Stimulated activated CD8-positive, alpha-beta memory T cell treated with anti-CD3 and anti-CD28 coated beads, Interleukin-4, amount 100 ng/mL, for 1 hour (primary cell): ENCODE measurements at places on chromosomes 1 and 21.

- DNase-seq, result no peak
Measured at GRCh38 chr1:208279826-208280588, 35.8 kb upstream of the PLXNA2 start.

DNA sequence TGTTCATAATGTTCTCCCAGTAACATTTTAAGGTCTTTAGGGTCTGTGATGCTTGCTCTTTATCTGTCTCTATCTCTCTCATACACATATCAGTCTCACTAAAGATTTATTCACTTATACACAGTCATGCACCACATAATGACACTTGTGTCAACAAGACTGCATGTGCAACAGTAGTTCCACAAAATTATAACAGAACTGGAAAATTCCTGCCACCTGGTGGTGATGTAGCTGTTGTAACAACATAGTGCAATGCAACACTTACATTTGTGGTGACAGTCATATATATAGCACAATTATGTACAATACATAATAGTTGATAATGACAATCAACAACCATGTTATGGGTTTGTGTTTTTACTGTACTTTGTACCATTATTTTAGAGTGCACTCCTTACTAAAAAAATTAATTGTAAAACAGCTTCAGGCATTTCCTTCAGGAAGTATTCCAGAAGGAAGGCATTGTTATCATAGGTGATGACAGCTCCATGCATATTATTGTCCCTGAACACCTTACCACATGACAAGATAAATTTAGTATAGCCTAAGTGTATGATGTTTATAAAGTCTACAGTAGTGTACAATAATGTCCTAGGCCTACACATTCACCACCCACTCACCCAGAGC, 8.1 kb downstream of the TDRD5 start:
- DNase-seq, result no peak

GRCh38 chr1:57198912-57199311, 224.9 kb downstream of the DAB1 start:
- no peak for DNase-seq

GRCh38 chr1:204647114-204647804, 38.3 kb downstream of the LRRN2 start:
- no peak for DNase-seq

DNA sequence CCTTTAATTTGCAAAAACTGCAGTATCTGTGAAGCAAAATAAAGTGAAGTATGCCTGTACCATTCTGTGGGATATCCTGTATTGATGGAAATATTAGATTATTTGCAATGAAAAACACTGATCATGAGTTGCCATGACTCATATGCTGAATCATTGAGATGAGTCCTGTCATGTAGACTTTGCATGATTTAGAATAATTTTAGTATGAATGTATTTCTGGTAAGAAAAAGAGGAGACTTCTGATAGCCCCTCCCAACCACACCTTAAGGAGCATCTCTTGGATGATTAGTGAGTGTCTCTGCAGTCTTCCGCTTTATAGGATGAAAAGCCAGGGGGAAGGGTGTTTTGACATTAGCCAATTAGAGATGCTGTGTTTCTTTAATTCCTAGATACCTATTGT, 55.2 kb upstream of the PTGS2 start:
- DNase-seq, result no peak

- DNase-seq, result no peak
Measured at GRCh38 chr1:119000371-119001180, 12.4 kb upstream of the TBX15 start.

DNA sequence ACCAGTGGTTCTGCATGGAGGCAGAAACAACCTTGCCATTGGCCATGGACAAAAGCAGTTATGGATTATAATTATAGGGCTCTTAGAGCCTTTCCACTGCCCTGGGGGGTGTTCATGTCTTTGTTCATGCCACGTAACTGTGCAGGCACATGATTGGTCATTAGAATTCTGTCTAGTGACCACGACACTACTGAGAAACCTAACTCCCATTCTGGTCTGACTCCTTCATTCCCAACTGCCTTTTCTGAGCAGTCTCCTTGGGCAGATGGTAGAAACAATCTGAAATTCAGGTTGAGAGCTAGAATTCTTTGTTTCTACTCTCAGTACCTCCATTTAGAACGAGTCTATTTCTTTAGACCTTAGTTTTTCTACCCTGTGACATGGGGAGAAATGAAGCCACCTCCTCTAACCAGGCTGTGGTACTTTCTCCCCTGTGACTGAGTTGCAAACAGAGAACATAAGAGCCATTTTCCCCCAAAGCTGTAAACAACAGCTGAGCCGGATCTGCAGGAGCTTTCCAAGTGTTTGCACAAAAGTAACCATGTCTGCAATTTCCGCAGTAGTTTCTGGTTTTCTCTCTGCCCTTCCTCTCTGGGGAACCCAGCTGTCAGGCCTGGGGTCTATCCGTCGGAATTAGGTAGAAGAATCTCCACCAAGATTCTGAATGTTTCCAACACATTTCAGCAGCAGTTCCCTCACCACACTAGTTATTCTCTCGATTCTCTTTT, 37.7 kb upstream of the IPO9 start:
- DNase-seq, result no peak

DNA sequence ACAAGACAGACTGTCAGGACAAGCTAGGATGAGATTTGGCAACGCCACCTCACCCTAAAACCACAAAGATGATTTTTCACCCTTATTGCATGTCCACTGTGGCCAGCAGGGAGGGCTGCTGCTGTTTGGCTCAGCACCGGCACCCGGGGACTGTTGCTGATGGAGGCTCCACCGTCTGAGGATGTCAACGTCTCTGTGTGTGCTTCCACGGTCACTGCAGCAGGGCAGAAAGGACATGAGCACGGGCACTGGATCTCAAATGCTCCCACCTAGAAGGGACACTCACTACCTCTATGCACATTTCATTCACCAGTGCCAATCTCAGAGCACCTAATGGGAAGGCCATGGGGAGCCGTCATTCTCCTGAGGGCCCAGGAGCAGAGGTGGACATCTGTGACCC, 599.6 kb downstream of the PTPRU start:
- DNase-seq, result no peak

DNA sequence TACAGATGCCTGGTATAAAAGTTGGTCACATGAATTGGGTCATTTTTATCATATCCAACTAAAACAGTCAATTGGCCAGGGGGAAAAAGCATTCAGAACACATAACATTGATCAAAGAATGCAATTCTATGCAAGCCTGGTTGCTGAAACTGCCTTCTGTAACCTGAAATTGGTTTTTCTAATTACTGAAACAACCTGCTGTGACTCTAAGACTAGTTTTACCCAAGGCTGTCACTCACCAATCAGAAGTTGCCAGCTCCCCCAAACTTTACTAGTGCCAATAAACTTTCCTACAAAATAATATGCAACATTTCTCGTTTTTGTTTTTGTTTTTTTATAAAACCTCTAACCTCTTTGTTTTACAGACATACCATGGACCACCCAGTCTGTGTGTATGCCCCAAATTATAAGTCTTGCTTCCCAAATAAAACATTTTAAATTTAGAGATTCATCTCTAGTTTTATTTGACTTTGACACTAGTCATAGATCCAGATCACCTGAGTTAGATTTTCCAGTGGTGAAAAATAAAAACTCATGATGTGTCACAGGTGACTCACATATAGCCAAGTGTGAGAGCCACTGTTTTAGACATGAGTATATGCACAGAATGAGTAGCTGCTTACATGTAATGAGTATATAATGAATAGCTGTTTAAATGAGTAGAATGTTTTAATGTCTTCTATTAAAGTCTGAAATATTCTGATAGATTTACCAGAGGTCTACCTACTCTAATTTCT, 64.2 kb upstream of the CR2 start:
- DNase-seq, result no peak

GRCh38 chr1:230456478-230456877, 30.3 kb upstream of the PGBD5 start:
- DNase-seq, result no peak

- DNase-seq, result no peak
Measured at GRCh38 chr21:40540216-40540615, 306.7 kb downstream of the DSCAM start.

- DNase-seq, result no peak
Measured at GRCh38 chr1:90175490-90176167, 180.7 kb downstream of the ZNF326 start.

GRCh38 chr1:8408151-8408839, 90.4 kb downstream of the SLC45A1 start:
- no peak for DNase-seq

GRCh38 chr1:172585348-172585747, 52.4 kb downstream of the SUCO start:
- no peak for DNase-seq

- DNase-seq, result no peak
Measured at GRCh38 chr1:210417881-210418280, 89.2 kb downstream of the HHAT start.

- DNase-seq, result no peak
Measured at GRCh38 chr1:244376126-244376525, 75.6 kb downstream of the ADSS2 start.

DNA sequence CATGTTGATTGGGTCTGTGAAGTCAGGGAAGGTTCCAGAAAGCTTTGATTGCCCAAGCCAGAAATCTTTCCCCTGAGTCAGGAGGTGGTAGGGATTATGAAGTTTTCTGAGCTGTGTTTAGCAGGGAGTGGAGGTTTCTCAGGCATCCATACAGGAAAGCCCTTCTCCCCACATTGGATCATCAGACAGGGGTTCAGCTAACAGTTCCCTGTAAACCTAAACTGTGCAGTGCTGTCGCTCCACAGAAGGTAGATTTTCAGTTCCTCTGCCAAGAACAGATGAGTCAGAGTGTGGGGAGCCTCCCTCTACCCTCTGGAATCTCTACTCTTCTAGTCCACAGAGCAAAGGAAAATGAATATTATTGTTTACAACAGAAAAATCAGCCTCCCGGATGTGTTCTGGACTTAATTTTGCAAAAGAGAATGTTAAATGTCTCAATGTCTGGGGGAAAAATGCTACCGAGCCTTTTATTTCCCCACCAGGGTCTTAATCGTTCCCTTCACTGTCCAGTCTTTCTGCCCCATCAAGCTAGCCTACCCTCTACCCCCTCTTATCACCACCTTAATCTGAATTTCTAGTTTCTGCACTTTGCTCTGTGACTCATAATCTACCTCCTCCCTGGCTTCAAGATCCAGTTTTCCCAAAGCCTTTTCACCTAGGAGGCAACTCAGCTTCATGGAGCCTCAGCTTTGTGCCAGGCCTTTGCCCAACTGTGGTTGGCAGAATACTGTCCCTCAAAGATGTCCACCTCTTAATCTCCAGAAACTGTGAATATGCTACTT, 355.6 kb downstream of the PRDM2 start:
- DNase-seq, result no peak

GRCh38 chr1:106457368-106457767, 599.1 kb upstream of the PRMT6 start:
- no peak for DNase-seq

DNA sequence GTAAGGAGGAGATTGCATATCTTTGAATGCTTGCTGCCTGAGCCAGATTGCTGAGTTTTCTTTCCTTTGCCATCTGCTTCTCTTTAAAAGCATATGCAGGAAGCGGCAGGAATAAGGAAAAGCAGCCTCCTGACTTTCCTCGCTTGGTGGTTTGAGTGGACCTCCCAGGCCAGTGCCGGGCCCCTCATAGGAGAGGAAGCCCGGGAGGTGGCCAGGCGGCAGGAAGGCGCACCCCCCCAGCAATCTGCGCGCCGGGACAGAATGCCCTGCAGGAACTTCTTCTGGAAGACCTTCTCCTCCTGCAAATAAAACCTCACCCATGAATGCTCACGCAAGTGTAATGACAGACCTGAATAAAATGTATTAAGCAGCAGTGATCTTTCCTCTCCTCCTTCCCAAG, 1.5 kb downstream of the CORT start:
- DNase-seq, result no peak

DNA sequence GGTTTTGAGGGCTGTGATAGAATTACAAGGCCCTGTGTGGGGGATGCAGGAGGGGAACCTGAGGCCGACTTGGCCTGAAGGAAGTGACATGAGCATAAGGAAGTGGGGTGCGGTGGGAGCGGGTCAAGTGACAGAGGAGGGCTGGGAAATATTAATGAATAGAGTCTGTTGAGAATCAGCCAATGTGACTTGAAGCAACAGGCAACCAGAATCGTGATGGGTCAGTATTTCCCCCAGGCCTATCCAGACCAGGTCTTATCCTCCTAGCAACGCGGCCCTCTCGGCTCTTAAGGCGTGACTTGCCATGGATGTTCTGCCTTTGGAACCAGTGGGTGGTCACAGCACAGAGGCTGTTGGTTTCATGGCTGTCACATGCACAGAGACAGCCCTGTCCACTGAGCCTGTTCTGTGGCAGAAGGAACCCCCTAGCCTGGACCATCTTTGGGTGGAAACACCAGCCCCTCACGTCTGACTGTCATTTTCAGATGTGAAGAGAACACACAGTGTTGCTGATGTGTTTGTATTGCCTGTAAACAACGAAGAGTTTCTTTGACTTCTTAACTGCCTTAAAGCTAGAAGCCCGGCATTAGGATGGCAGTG, 468.8 kb downstream of the CAMTA1 start:
- DNase-seq, result no peak

- DNase-seq, result no peak
Measured at GRCh38 chr1:64623750-64624191, 121.1 kb upstream of the RAVER2 start.
